Stimulated activated CD8-positive, alpha-beta memory T cell treated with anti-CD3 and anti-CD28 coated beads, Interleukin-7, amount 100 ng/mL, for 1 hour (primary cell): ENCODE measurements at places on chromosomes 2 and 18.

- DNase-seq: no peak
Measured at GRCh38 chr18:75199327-75199726, 9.6 kb downstream of the PTGR3 start.

DNA sequence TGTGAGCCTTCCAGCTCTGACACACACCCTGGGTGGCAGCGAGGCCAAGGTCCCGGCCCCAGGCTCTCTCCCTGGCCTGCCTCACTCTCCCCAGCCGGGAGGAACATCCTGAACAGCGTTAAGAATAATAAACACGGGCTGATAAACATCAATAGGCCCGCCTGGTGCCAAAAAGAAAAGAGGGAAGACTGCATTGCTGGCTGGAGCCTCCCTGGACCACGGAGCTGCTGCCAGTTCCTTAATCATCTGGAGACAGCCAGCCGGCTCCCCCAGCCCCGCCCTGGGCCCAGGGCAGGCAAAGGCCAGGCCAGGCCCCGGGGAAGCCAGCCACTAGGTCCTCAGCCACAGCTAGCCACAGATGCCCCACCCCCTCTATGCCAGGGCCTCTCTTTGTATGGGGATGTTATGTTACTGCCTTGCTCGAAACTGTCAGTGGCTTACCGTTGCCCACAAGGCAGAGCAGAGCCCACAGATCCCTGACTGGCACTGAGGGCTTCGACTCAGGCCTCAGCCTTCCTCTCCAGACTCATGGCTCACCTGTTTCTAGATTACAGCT is 293.7 kb downstream of the DYSF start:
- DNase-seq: no peak

GRCh38 chr2:157789933-157790511 is 86.1 kb downstream of the ACVR1 start:
- no peak for DNase-seq

DNA sequence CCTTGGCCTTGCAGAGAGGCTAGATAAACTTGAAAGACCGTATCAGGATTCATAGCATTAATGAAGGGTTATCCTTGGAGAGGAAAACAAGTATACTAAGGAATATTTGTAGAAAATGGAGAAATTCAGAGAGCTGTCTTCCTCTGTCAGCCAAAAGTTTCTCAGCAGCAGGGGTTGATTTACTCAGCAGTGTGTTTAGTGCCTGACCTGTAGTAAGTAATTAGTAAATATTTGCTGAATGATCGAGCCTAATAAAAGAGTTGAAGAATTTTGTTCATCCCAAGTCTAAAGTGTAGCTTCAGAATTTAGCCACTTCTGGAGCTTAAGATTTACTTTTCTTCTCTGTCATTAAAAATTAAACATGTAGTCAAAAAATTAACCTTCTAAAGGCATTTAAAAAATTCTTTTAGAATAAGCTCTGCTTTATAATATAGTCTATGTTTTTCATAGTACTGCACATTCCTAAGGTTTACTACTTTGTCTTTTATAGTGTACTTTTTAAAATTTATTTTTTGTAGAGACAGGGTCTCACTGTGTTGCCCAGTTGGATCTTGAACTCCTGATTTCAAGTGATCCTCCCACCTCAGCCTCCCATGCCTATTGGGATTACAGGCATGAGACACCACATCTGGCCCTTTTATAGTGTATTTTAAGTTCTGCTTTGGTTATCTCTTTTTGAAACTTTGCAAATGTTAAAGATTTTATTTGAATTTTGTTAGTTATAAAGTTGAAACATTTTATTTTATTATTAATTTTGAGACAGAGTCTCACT is 138.4 kb upstream of the MYO3B start:
- no peak for DNase-seq

DNA sequence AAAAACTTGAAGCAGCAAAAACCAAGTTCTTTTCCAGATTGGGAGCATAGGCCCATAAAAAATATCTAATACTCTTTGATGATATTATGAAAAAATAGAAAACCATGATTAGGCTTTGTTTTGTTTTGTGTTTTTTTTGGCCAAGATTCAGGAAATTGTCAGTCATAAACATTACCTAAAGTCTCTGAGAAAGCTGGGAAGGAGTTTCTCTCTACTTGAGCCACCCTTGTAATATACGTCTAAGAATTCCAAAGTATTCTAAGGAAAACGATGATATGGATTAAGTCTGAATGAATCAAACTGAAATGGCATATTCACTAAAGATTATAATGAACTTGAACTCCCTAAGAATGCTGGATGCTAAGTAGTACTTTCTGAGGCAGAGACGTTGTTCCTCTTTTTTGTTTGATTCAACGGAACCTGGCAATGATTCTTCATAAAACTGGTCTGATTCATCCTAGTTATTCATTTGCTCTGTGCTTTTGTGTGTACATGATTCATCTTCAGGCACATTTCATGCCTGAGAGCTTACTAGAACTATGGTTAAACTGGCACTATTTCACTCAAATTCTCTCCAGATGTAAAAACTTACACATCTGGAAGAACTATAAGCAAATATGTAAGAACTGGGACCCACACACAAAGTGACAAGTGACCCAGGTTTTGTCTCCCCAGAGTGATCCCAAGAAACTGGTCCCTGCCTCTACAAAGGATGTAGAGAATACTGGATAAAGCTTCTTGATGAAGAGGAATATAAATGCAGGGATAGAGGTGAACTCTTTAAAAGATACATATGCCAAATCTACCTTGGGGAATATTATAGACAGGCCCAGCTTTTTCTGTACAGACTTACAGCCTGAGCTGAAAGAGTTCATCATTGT is 159.7 kb downstream of the DOCK10 start:
- DNase-seq: no peak

GRCh38 chr18:76459687-76460350 is 35.2 kb downstream of the ZNF516 start:
- DNase-seq: no peak

- DNase-seq: no peak
Measured at GRCh38 chr18:22471546-22472131, 53.9 kb upstream of the CTAGE1 start.

DNA sequence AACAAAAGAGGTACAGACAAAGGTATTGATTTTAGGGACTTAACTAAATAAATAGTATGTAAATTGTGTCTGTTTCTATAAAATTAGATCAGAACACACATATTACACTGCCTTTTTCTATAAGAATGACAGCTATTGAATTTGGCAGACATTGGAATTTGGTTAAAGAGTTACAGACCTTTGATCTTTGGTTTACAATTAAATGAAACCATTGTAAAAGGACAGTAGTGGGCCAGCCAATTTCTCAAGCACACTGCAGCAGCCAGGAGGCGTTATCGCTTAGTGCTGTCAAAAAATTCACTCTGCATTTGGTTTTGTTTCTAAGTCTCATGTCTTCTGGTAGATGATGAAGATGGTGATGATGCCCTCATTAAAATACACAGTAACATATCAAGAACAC is 175.9 kb downstream of the NR4A2 start:
- no peak for DNase-seq

- no peak for DNase-seq
Measured at GRCh38 chr2:7861910-7862702, 819.8 kb upstream of the ID2 start.
